ENCODE measurements at places on chromosomes 4 and X.

DNA sequence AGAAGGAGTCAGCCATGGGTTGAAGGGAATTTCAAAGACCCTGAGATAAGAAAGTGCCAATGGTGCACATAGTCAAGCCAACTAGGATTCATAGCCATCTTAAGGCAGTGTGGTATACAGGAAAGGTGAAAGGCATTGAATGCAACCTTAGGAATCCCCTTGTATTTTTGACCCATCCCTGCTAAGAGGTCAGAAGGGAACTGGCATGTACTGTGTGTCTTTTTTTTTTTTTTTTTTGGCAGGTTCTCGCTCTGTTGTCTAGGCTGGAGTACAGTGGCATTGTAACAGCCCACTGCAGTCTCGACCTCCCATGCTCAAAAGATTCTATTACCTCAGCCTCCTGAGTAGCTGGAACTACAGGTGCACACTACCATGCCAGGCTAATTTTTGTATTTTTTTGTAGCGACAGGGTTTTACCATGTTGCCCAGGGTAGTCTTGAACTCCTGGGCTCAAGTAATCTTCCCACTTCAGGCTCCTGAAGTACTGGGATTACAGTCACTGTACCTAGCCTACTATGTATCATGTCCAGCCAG is 40.8 kb downstream of the VSIG4 start:
- no peak for DNase-seq

DNA sequence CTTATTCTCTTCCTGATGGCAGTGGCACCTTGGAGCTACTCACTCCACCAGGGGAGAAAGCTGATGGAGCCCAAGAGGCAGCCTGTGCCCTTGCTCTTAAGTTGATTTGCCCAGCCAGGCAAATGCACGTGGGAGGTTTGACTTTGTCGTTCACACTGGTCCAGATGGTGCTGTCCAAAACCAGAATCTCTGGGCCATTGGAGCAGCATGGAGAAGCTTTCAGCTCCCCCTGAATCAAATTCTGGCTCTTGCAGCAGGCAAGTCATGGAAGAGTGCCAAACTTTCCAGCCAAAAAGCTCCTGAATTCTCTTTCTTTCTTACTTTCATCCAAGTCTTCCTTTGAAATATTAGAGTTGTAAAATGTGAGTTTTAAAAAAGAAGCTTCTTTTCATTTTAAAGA is 970.4 kb downstream of the RPA4 start:
- no peak for DNase-seq

DNA sequence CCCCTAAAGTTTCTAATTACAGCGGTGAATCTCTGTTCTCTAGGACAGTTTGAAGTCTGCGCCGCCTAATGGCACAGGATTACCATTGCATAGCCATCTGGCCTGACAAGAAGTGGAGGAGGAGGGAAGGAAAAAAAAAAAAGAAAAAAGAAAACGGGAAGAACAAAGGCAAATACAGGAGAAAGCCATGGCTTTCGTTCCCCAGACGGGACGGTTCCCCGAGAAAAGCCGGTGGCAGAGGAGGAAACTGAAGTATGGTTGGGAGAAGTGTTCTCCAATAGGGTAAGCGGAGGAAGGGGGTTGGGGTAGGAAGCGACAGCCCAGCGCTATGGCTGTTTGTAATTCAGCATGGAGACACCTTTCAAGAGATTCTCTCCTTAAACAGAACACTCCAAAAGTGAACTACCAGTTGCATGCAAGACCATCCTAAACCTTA is 80.8 kb downstream of the HMGN5 start:
- peak; percentile 24 for DNase-seq

GRCh38 chr4:30028826-30029225 is 691.3 kb upstream of the PCDH7 start:
- no peak for DNase-seq

GRCh38 chr4:95061220-95061619 is 303.5 kb downstream of the BMPR1B start:
- DNase-seq: no peak

- no peak for DNase-seq
Observed at GRCh38 chr4:66885501-66886165, 659.7 kb downstream of the CENPC start.

Data from activated naive CD8-positive, alpha-beta T cell treated with anti-CD3 and anti-CD28 coated beads, Interleukin-2, amount 50 U/mL, for 24 hours (primary cell).